ENCODE measurements at places on chromosomes 6 and 20. TPM values are rescaled to one million over a fixed set of nuclear protein-coding genes. Genes with fewer than 3 reads are reported as not detected.

DNA sequence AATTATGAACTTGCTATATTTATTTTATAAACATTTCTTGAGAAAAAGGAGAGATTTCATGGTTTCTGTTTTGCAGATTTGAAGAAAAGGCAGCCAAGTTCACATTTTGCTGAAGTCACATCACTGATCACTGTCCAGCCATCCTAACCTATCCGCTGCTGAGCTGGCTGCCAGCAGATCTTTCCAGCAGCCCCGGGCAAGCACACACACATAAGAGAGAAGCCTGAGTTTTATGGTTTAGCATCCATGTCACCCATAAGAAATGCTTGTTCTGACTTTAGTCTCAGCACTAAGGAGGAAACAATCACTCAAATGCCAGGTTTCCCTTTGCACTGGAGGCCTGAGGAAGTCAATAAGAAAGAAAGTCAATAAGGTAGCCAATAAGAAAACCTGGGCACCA, 287.1 kb downstream of the SMOC2 start:
- DNase-seq, result no peak

The C4A gene
- 76.2 TPM for total RNA-seq

- DNase-seq, result no peak
Measured at GRCh38 chr6:131791476-131791875, 16.3 kb upstream of the ENPP1 start.

DNA sequence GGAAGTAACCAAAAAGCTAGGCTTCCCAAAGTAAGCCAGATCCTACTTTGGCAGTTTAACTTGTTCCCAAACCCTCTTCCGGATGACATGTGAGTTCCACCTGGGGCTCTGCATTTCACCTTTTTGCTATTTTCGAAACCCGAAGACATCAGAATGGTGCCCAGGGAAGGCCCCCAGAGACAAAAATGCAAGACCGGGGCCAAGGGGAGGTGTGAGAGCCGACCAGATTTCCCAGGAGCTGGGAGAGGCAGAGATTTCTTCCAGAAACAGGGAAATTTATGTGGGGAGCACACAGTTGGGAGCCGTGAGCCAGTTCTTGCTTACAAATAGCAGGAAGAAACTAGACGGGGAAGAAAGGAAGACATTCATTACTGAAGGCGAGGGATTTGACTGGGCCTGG, 209.7 kb downstream of the ZNF217 start:
- no peak for DNase-seq

DNA sequence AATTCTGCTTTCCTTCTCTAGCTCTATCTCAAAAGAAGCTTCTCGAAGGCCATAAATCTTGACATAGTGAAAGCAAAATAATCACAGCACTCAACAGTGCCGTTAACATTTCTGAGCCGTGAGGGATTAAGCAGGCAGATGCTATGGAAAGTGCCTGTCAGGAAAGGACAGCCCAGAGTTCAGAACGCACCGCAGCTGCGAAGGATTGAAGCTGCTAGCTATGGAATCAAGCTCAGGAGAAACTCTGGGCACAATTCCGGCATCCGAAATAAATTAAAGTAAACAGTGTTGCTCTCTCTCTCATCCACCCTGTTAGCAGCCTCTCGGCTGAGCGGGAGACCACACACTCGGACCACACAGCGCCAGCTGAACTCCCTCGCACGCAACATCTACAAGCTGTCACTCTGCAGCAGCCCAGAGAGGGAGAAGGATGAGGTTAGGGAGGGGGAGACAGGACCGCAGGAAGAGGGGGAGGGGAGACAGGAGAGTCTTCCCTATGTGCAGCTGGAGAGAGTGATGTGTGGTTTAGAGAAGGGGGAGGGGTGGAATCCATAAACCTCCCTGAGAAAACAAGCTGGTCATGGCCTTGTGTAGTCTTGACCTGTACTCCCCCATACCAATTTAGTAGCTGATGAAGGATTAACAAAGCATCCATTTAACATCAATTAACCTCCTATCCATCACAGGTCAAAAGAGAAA, 9.0 kb downstream of the EXOC2 start:
- no peak for DNase-seq
